ENCODE measurements at places on chromosomes 1 and 21.
A peak's percentile ranks its signal among the peaks of the same experiment; 100 is the strongest.

DNA sequence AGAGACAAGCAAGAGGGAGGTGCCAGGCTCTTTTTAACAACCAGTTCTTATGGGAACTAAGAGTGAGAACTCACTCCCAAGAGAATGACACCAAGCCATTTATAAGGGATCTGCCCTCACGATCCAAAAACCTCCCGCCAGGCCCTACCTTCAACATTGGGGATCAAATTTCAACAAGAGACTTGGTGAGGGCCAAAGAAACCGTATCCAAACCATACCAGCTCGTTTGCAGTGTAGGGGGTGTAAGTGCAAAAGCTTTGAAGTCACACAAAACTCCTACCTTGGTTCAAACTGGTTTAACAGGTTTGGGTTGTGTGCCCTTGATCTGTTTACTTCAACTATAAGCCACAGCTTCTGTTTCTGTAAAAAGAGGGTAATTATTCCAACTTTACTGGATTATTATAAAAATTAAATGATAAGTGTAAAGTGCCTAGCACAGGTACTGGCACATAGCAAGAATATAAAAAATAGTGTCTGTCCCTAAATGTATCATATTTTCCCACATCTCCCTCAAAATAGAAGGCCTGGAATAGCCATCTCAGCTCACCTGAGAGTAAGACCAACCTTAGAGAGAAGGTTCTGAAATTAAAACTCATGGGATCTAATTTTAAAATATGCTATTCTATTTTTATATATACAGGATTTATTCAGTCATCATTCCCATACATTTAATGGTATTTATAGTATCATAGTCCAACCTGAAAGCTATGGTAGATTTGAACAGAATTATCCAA, 7.0 kb upstream of the USP25 start:
- no peak for DNase-seq

- no peak for DNase-seq
These were observed 13.7 kb upstream of the RPL5 start for GRCh38 chr1:92817986-92818764.

- no peak for DNase-seq
These were observed 56.2 kb upstream of the RASAL2 start for GRCh38 chr1:178037510-178038253.

DNA sequence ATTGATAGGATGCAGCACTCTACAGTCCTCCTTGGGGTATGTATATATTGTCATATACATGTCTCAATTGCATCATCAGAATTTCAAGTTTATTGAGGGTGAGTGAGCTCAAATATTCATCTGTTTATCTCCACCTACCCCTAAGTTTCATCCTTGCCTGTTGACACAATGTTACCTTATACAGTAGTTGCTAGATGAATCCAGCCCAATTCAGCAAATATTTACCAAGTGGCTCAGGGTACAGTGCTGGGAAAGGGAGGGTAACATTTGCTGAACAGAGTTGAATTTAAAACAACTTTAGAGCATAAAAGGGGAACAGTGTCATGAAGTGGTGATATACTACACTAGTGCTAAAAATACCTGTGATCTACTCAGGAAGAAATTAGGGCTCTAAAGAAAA, 14.4 kb downstream of the ELAVL4 start:
- DNase-seq, result no peak

DNA sequence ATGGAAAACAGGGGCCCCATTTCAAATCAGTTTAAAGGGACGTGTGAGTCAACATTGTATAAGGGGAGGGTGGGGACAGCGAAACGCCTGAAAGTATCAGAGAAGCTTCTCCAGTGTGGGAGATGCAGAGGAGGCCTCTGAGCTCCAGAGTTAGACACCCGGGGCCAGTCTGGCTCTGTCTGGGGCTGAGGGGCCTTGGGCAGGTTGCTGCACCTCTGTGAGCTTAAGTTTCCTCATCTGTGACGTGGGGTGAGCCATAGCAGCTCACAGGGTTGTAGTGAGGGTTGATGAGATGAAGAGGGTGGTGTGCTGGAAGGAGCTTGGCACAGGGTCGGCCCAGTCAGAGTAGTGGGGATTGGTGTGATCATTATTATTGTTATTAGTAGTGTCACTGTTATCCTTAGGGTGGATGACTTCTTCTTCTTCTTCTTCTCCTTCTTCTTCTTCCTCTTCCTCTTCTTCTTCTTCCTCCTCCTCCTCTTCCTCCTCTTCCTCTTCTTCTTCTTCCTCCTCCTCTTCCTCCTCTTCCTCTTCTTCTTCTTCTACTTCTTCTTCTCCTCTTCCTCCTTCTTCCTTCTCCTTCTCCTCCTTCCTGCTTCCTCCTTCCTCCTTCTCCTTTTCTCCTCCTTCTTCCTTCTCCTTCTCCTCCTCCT, 282.0 kb downstream of the PTPRU start:
- DNase-seq, result no peak

DNA sequence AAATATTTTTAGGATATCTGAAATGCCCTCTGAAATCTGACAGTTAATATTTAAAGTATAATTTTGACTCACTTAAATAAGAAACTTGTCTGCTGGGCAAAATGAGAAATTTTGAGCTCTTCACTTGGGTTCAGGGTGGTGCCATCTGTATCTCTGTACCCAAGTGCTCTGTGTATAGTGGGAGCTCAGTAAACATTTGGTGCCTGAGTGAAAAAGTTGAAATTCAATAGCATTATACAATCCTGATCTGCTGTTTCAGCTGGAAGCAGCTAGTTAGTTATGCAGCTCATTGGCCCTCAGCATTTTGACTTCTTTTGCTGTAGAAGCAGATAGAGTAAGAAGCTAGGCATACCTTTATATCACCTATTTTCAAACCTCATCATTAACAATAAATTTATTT, 73.3 kb downstream of the RPE65 start:
- no peak for DNase-seq

GRCh38 chr1:4016351-4017130, 116.5 kb upstream of the C1orf174 start:
- no peak for DNase-seq

- DNase-seq, result no peak
These were observed 450.8 kb downstream of the PTPRU start for GRCh38 chr1:29687166-29687565.

DNA sequence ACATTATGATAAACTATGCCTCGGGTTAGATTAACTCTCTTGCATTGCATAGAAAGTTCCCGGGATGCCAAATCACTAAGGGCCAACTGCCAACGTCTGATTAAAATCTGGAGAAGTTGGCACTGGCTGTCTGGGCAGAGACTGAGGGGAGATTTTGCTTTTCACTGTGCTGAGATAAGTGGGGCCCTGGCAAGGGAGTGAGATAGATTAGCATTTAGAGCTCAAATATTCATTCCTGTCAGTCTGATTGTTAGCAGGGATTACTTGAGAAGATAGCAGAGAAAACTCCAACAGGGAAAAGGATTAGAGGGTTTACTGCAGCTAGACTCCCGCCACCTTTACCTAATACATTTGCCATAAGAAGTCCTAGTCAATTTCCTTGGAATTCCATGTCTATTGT, 714.1 kb upstream of the CHRM3 start:
- no peak for DNase-seq

DNA sequence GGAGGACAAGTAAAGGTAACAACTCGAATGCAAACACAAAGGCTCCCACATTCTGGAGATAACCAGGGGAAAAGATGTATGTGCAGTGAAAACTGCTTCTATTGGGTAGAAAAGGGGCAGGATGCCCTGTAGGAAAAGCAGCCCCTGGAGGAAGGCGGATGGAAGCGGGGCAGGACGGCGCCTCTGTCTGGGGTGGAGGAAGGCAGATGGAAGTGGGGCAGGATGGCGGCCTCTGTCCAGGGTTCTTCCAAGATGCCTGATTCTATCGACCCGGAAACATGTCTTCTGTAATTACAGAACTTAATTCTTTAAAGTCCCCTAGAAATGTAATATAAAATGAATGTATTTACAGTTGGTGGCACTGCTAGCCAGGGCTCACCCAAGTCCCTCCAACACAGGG, 24.0 kb upstream of the LRRC47 start:
- no peak for DNase-seq

- no peak for DNase-seq
These were observed 1353.9 kb downstream of the NCAM2 start for GRCh38 chr21:22352088-22352487.

DNA sequence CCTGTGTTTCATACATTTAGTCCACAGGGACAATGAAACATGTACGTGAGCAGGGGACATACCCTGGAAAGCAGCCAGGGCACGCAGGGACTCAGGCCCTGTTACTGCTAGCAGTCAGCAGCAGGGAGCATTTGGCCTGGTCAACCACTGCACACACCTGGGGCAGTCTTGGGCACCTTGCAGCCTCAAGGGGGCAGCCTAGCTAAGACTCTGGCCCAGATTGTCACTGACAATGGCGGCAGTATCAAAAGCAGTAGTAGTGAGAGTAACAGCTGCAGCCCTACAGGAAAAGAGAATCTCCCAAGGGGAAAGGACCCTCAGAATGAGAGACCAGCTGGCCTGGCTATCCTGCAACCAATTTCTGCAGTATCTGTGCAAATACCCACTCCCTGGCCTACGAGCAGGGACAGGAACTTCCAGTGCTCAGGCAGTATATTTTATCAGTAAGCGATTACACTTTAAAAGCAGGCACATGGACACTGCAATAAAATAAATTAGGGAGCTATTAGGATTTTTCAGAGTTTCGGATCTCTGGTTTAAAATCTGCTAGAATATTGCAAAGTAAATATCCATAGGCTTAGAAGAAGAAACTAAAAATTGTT, 475.6 kb downstream of the LTN1 start:
- peak; percentile 65 for DNase-seq

DNA sequence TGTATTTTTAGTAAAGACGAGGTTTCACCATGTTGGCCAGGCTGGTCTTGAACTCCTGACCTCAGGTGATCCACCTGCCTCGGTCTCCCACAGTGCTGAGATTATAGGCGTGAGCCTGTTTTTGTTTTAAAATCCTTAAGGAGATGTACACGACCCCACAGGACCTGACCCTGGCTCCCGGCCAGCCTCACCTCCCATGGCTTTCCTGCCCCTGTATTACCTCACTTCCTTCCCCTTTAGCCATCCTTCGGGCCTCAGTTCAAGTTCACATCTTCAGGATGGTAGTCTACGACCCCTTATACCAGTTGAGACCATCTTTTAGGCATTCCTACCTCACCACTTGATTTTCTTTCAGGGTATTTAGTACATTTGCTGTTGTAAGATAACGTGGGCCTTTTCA, 36.3 kb downstream of the TCP10L start:
- no peak for DNase-seq

- no peak for DNase-seq
These were observed 19.5 kb downstream of the LRRC8C start for GRCh38 chr1:89652373-89652772.

DNA sequence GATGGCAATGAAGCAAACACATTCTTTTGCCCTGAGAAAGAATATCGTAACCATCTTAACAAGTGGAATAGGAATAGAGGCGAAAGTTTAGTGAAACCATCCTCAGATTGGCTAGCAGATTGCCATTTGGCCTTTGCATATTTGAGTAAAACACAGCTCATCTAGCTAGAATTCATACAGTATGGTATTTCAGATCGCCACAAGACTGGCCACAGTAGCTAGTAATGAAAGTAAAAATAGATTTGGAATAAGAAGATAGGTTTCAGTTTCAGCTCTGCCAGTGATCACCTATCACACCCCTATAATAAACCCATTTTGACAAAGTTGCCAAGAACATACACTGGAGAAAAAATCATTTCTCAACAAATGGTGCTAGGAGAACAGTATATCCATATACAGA, 294.9 kb downstream of the LRRIQ3 start:
- no peak for DNase-seq

- no peak for DNase-seq
These were observed 28.5 kb upstream of the KCNE2 start for GRCh38 chr21:34335316-34335715.

- DNase-seq, result no peak
These were observed 2.9 kb downstream of the ADORA1 start for GRCh38 chr1:203130358-203130985.

- no peak for DNase-seq
These were observed 216.0 kb upstream of the NFIA start for GRCh38 chr1:60866226-60866900.

DNA sequence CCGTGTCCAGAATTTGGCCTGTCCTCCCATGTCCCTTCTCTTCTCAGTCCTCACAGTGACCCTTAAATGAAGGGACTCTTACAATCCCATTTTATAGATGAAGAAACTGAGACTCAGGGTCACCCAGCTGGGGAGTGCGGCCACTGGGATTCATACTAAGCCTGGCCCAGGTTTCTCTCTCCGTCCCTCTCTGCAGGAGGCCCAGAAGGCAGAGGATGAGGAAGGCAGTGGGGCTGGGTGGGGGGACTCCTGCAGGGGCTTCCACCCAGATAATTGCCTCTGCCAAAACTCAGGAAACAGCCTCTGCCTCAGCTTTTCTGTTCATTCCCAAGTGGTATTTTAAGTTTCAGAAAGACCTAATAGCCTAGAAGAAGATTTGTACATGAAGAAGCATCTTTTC, 299.8 kb downstream of the MATN1 start:
- no peak for DNase-seq

GRCh38 chr1:239914751-239915231, 176.9 kb upstream of the FMN2 start:
- DNase-seq, result no peak

DNA sequence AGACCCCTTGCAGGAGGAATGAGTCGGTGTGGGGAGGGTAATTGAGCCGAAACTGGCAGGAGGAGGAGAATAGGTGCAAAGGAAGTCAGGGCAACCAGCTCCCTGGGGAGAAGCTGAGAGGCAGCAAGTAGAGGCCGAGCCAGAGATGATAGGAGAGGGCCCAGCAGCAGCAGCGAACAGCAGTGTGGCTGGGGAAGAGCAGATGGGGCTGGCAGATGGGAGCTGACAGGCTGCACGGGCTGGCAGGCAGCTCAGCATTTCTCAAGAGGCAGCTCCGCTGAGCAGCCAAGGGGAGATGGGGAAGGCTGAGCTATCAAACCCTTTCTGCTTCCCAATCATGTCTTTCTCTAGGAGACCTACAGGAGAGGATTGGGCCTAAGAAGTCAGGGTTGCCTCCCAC, 158.2 kb downstream of the TRIM33 start:
- DNase-seq, result no peak

- DNase-seq, result peak; percentile 60
These were observed 112.1 kb downstream of the HIVEP3 start for GRCh38 chr1:41806472-41807155.

- DNase-seq, result no peak
These were observed 19.3 kb downstream of the SPEN start for GRCh38 chr1:15866721-15867201.

GRCh38 chr1:36303650-36304360, 2.4 kb upstream of the SH3D21 start:
- DNase-seq, result no peak

GRCh38 chr1:199448646-199449045, 578.9 kb upstream of the NR5A2 start:
- no peak for DNase-seq

- no peak for DNase-seq
These were observed 375.9 kb upstream of the DUSP10 start for GRCh38 chr1:222117809-222118208.
